ENCODE measurements at places on chromosomes 12 and 14. TPM values are rescaled to one million over a fixed set of nuclear protein-coding genes. Genes with fewer than 3 reads are reported as not detected.

DNA sequence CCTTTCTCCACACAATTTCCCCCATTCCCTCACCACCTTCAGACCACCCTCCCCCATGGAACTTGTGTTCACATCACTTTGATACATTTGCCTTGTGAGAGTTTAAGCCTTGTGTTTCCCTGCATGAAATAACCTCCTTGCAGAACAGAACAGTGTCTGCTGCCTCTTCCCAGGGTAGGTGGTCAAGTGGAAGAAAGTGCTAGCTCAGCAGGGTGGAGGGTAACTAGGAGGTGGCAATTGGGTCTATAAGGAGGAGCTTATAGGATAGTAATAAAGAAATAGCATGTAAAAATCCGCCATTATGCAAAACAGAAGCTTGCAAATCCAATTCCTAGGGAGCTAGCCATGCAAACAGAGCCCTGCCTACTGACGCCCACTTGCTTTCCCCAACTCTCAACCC is 13.9 kb upstream of the KRT8 start:
- no peak for DNase-seq

GRCh38 chr14:79938185-79938584 is 273.1 kb downstream of the DIO2 start:
- DNase-seq, result no peak

DNA sequence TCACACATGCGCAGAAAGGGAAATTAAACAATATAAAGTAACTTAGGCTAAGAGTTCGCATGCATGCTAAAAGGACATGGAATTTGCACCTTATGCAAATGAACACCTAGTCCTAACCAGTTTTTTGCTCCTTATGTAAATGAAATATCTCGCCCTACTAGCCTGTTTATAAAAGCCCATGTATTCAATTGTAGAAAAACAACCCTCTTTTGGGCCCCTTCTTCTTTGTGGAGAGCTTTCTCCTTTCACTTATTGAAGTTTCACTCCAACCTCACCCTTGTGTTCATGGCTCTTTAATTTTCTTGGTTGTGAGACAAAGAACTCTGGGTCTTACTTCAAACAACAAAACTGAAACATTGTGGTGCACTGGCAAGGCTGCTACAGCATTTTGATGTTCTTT is 333.4 kb upstream of the ATXN7L3B start:
- no peak for DNase-seq

GRCh38 chr14:61927520-61927919 is 165.3 kb downstream of the SNAPC1 start:
- DNase-seq, result peak; percentile 79

Gene RFLNA
- total RNA-seq, result 63.9 TPM

DNA sequence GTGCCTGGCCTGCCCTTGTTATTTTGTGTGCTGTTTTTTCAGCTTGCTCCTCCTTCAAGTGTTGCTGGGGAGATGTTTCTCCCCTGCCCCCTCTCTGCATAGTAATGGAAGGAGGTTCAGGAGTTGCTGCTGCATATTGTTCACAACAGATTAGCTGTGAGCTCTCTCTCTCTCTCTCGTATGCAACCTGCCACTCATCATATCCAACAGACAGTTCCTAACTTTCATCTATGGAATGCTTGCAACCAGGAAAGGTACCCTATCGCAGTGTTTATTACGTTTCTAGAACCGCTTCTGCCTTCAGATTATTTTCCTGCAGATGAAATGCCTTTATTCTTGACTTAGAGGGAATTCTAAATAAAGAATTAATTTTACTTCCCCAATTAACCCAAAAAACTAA is 372.9 kb downstream of the RMST start:
- no peak for DNase-seq

Gene CD163L1
- total RNA-seq, result 21.4 TPM

- DNase-seq, result no peak
Measured at GRCh38 chr12:113472191-113473121, 785 bp upstream of the LHX5 start.

DNA sequence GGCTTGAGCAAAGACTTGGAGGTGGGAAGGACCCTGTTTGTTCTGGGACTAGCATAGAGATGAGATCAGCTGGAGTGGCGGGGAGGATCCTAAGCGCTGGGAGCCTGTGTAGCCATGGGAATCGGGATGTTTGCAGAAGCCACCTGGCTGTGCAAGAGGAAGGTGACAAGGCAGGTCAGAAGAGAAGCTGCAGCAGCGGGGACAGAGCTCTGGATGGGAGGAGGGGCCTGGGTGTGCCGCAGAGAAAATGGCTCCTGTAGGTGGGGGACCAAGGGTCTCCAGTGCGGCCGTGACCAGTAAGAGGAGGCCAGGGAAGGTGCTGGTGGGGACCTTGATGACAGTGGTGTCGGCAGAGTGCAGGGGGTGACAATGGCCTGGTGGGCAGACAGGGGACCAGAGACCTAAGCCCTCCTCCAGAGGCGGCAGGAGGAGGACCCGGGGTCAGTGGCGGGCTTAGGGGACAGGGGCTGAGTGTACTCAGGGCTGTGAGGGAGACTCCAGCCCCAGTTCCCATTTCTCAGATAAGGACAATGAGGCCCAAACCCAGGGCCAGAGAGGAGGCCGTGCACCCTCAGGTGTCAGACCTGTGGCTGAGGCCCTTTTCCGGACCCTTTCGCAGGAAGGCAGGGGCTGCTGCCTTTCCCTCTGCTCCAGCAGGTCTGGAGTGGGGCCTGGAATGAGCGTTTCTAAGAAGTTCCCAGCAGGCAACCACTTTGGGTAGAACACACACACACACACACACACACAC is 206.6 kb upstream of the RTL1 start:
- no peak for DNase-seq

DNA sequence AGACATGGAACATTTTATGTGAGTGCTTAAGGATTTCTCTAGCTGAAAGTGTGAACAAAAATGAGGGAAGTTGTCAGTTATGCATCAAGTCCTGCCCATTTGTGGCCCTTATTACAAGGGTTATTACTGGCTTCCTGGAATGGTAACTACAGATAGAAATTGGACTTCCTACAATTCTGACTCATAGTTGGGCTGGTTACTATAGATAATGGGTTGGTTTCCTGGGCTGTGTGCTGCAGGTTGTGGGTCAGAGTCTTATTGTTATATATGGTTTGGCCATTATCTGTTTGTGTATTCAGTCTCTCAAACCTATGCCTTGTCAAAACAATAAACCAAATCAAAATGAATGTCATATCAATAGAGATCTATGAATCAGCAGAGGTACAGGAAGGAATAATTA is 313.7 kb downstream of the ADAMTS20 start:
- DNase-seq, result peak; percentile 11

GRCh38 chr12:91920276-91920675 is 225.4 kb downstream of the BTG1 start:
- DNase-seq, result peak; percentile 11

Gene LTBR
- total RNA-seq, result 29.8 TPM
